ENCODE measurements at places on chromosomes 1 and 21.
A peak's percentile ranks its signal among the peaks of the same experiment; 100 is the strongest.

DNA sequence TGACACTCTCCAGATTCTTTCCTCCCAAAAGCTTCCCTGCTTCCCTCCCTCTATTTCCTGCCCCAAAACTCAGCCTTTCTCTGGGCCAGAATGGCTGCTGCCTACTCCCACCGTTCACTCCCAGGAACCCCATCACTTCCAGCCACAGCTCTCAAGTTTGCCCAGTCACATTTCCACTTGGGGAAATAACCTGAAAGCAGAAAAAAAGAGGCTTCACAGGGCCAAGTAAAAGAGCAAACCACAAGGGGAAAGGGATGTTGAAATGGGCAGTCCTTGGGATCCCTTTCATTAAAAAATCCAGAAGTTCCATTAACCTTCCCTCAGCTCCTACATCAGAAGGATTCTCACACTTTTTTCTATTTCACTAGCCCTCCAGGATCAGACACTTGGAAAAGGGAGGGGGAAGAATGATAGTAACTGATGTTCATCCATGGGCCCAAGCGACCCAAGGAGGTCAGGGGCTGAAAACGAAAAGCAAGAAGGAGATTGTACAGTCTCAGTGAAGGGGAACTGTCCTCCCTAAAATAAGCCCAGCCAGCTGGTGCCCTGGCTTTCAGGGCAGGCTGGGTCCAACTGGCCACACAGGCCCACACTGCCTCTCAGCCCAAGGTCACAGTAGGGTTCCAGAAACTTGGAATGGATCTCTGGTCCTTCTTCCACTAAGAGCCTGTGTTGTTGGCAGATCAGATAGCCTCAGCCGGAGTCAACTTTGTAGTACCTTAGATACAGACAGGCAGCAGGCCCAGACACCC lies 49.7 kb downstream of the DMAP1 start:
- peaks cover 24% of the 10 kb centered on the region for H3K36me3 ChIP-seq
- DNase-seq = no peak
- H3K4me1 ChIP-seq = peaks cover 31% of the 10 kb centered on the region
- H3K4me3 ChIP-seq = no peak overlapping the region
- H3K27ac ChIP-seq = no peak overlapping the region

GRCh38 chr1:25110036-25110435 lies 122.3 kb downstream of the SYF2 start:
- peaks cover 21% of the 10 kb centered on the region for H3K27me3 ChIP-seq
- H3K4me3 ChIP-seq = no peak overlapping the region
- H3K27ac ChIP-seq = no peak overlapping the region
- peaks cover 2% of the 10 kb centered on the region for H3K4me1 ChIP-seq
- peaks cover 3% of the 10 kb centered on the region for H3K36me3 ChIP-seq

DNA sequence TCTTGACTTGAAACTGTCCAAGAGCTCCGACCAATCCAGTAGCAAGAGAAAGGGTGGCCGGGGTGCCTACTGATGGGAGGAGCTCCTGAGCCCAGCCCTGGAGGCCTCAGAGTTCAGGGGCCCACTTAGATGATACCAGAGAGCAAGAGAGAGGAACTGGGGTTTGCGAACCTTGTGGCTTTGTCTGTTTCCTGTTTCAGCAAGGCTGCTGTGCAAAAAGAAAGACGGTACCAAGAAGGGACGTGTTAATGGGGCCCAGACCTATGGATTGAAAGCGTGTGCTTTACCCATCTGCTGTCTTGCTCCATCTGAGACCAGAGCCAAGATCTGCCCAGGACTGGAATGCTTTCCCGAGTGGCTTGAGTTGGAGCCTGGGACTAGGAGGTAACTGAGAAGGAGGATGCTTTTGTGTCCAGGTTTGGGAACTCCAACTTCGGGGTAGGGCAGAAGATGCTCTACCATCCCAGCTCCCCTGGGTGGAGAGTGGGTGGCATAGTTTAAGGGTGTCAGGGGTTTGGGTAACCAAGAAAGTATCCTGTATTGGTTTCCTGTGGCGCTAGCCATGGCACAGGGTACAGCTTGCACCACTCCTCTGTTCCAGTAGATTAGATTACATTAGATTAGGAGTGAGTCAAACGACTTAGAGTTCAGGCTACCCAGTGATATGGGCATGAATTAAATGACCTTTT lies at the start of gene TRAF3IP3:
TRAF3IP3 (plus strand) TSS at position 128 of the 689 bp plus-strand sequence. CDS start 3,987 bp downstream, outside the sequence.
- H3K27me3 ChIP-seq = no peaks in the 10 kb centered on the region
- peak within 1 kb of the TSS; percentile 99 for H3K27ac ChIP-seq
- peaks cover 31% of the 10 kb centered on the region for H3K36me3 ChIP-seq
- DNase-seq = peak; percentile 79

DNA sequence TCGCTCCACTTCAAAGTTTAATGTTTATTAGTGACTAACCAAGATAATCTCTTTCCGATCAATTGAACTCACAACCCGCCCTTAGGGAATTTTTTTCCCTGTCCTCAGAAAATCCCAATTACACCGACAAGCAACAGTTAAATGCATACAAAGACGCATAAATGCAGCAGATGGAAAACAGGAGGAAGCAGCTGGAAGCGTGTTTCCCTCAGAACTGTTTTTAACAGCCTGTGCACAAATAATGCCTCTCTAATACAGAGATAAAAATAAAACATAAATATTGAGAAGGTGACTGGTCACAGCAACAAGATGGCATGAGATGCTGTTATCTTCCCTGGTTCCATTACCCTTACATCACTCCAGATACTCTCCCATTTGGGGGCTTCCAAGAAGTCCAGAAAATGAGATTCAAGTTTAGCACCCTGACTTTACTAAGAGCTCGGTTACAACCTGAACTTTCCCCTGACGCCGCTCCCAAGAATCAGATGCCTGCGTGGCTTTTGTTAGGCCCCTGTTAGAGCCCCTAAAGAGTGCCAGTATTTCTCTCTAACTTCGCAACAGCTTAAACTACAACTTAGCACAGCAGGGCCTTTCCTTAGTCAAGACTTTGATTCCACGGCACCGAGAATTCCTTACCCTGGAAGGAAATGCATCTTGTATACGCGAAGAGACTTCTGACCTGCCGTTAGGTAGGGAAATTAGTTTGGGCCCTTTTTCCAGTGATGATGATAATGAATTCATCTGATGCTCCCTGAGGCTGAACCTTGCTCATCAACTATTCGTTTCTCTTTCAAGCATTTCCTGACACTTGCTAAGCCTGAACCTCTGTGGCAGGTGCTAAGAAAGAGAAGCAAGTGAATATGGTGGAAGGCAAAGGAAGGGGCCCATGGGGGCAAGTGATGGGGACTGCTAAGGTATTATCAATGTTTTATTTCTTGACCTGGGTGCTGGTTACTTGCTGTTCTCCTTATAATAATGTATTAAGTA lies 137.7 kb upstream of the SMYD2 start:
- H3K27me3 ChIP-seq = peaks cover 1% of the 10 kb centered on the region
- no peak overlapping the region for H3K27ac ChIP-seq
- H3K4me3 ChIP-seq = no peak overlapping the region
- H3K36me3 ChIP-seq = no peaks in the 10 kb centered on the region
- no peaks in the 10 kb centered on the region for H3K4me1 ChIP-seq

DNA sequence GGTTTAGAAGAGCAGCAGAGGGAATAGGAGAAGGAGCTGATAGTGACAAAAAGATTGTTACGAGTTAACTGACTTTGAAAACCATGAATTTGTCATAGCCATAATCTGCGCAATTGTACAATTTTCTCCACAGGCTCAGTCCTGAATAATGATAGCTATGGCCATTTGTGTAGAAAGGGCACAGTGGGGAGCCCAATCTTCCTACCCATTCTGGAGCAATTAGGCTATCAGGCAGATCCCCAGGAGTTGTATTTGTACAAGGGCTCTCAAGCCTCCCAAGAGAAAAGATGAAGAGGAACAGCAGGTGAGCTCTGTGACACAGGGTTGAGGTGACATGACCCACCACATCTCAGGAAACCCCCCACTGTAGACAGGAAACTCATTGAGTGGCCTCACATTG lies 42.1 kb upstream of the SAMD13 start:
- H3K4me3 ChIP-seq = no peak overlapping the region
- no peaks in the 10 kb centered on the region for H3K27me3 ChIP-seq
- H3K4me1 ChIP-seq = no peaks in the 10 kb centered on the region
- no peaks in the 10 kb centered on the region for H3K36me3 ChIP-seq

- peaks cover 5% of the 10 kb centered on the region for H3K27me3 ChIP-seq
- H3K27ac ChIP-seq = no peak overlapping the region
- no peak overlapping the region for H3K4me3 ChIP-seq
- no peaks in the 10 kb centered on the region for H3K4me1 ChIP-seq
- DNase-seq = no peak
- H3K36me3 ChIP-seq = no peaks in the 10 kb centered on the region
These were observed 102.0 kb downstream of the KIF14 start for GRCh38 chr1:200518524-200518923.

GRCh38 chr1:234065794-234066447 lies 161.4 kb downstream of the SLC35F3 start:
- DNase-seq = peak; percentile 53
- H3K27ac ChIP-seq = no peak overlapping the region
- no peak overlapping the region for H3K4me3 ChIP-seq
- no peaks in the 10 kb centered on the region for H3K4me1 ChIP-seq
- H3K36me3 ChIP-seq = no peaks in the 10 kb centered on the region
- peaks cover 16% of the 10 kb centered on the region for H3K27me3 ChIP-seq

DNA sequence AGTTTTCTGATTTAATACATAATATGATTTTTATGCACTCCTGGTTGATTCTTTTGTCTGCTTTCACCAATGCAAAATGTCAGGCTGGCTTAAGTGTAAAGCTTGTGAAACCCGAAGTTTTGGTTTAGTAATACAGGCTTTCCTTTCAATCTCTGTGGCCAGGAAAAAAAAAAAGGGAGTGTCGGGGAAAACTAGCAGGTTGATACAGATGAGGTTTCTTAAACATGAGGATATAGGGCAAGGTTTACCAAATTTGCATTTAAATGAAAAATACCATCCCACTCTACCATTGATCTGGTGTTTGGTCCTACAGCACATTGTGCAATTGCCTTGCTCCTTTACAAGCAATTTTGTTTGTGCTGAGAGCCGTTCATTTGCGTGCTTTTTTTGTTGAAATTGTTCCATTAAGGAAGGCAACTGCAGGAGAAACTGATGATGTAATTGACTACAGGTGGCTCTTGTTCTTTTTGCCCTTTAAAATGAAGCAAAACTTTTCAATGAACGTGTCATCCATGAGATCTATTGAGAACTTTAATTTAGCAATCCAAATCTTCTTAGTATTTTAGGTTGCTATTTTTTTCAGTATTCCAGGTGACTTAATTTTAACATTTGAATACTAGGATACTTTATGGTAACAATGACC lies 22.7 kb downstream of the CLIC6 start:
- DNase-seq = no peak
- H3K27ac ChIP-seq = peak overlapping the region; percentile 22
- peaks cover 17% of the 10 kb centered on the region for H3K27me3 ChIP-seq
- peaks cover 56% of the 10 kb centered on the region for H3K4me1 ChIP-seq

- no peak overlapping the region for H3K4me3 ChIP-seq
- DNase-seq = no peak
- peaks cover 19% of the 10 kb centered on the region for H3K27me3 ChIP-seq
- H3K4me1 ChIP-seq = peaks cover 33% of the 10 kb centered on the region
- no peak overlapping the region for H3K27ac ChIP-seq
- no peaks in the 10 kb centered on the region for H3K36me3 ChIP-seq
These were observed 73.9 kb downstream of the MORN1 start for GRCh38 chr1:2317230-2318065.

DNA sequence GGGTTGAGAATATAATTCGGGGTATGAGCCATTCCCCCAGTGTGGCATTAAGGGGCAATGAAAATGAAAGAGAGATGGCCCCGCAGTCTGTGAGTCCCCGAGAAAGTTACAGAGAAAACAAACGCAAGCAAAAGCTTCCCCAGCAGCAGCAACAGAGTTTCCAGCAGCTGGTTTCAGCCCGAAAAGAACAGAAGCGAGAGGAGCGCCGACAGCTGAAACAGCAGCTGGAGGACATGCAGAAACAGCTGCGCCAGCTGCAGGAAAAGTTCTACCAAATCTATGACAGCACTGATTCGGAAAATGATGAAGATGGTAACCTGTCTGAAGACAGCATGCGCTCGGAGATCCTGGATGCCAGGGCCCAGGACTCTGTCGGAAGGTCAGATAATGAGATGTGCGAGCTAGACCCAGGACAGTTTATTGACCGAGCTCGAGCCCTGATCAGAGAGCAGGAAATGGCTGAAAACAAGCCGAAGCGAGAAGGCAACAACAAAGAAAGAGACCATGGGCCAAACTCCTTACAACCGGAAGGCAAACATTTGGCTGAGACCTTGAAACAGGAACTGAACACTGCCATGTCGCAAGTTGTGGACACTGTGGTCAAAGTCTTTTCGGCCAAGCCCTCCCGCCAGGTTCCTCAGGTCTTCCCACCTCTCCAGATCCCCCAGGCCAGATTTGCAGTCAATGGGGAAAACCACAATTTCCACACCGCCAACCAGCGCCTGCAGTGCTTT lies 9.4 kb downstream of the PROX1 start:
- no peak for DNase-seq
- no peaks in the 10 kb centered on the region for H3K36me3 ChIP-seq
- H3K27ac ChIP-seq = no peak overlapping the region
- H3K4me1 ChIP-seq = no peaks in the 10 kb centered on the region

GRCh38 chr1:41239988-41240610 lies 2.0 kb downstream of the SCMH1 start:
- peaks cover 4% of the 10 kb centered on the region for H3K36me3 ChIP-seq
- H3K27ac ChIP-seq = no peak overlapping the region
- H3K27me3 ChIP-seq = no peaks in the 10 kb centered on the region
- no peak for DNase-seq

- peaks cover 4% of the 10 kb centered on the region for H3K27me3 ChIP-seq
- H3K27ac ChIP-seq = no peak overlapping the region
- no peaks in the 10 kb centered on the region for H3K36me3 ChIP-seq
These were observed 16.2 kb upstream of the TSNAX start for GRCh38 chr1:231512147-231512698.

DNA sequence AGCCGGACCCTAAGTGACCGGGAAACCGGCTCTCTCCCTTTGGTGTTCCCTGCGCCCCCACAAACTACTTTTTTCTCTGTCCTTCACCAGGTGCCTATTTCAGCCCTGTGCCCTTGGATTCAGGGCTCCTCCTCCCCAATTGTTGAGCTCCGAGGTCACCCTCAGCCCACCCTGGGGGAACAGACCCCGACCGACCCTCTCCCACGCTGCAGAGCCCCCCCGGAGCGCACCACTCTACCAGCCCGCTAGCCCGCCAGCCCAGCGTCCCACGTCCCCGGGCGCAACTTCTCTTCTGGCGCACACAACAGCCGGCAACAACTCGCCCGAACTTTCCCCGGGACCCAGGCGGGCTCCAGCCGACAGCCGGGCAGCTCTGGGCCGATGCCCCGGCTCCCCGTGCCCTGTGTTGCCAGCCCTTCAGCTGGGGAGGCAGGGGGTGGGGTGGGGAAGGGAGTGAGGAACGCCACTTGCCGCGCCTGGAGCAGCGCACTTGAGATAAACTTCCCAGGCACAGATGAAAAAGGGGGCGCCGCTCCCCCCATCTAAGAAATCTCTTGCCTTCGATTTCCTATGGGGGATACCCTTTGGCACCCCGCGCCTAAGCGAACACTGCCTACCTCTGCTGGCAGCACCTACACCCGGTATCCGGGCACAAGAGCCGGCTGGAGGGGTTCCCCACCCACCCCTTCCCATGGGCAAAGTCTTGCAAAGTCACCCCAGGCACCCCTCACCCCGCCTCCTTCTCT lies 997 bp downstream of the CASZ1 start:
- peaks cover 11% of the 10 kb centered on the region for H3K4me1 ChIP-seq
- peak overlapping the region; percentile 59 for H3K27ac ChIP-seq
- no peak for DNase-seq
- peaks cover 49% of the 10 kb centered on the region for H3K27me3 ChIP-seq
- no peaks in the 10 kb centered on the region for H3K36me3 ChIP-seq
